ENCODE measurements at places on chromosomes 2 and 18. TPM values are rescaled to one million over a fixed set of nuclear protein-coding genes. Genes with fewer than 3 reads are reported as not detected.
A peak's percentile ranks its signal among the peaks of the same experiment; 100 is the strongest.

- DNase-seq = no peak
- H3K36me3 ChIP-seq = no peaks in the 10 kb centered on the region
- peaks cover 48% of the 10 kb centered on the region for H3K27me3 ChIP-seq
- H3K4me1 ChIP-seq = peaks cover 6% of the 10 kb centered on the region
- no peak overlapping the region for H3K27ac ChIP-seq
Measured at GRCh38 chr2:227163485-227163997, 464 bp downstream of the COL4A4 start.

GRCh38 chr2:75432761-75433361 lies 127.9 kb downstream of the EVA1A start:
- no peak overlapping the region for H3K27ac ChIP-seq
- DNase-seq = no peak
- H3K4me3 ChIP-seq = no peak overlapping the region
- no peaks in the 10 kb centered on the region for H3K36me3 ChIP-seq

DNA sequence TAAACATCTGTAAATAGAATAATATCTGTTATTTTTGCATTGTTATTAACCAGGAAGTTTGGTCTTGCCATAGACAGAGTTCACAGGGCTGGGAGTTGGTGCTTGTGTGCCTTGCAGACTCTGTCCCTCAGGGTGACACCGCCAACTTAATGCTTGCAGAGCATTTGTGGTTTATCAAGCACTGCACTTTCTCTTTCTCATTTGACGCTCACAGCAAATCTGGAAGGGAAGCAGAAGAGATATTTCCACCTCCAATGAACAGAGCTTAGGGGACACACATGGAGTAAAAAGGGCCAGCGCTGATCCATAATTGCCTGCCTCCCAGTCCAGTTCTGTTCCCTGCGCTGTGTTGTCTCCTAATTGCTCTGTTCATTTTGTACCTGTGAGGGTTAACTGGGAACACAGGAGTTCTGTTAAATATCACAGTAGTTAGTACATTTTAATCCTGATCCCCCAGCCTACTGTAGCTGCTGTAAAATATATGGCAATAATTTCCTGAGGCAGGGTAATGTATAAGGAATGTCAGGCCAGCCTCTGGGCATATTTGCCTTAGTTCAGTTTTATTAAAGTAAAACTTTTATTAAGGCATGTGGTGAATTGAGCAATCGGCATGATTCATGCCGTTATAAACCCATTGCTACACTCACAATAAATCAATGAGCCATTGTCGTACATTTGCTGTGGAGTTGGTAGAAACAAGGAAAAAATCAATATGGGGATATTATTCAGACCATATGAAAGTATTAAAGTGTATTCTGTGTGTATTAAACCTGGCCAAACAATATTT lies 182.5 kb upstream of the OSR1 start:
- DNase-seq = no peak
- H3K27ac ChIP-seq = no peak overlapping the region
- no peak overlapping the region for H3K4me3 ChIP-seq
- H3K4me1 ChIP-seq = no peaks in the 10 kb centered on the region

DNA sequence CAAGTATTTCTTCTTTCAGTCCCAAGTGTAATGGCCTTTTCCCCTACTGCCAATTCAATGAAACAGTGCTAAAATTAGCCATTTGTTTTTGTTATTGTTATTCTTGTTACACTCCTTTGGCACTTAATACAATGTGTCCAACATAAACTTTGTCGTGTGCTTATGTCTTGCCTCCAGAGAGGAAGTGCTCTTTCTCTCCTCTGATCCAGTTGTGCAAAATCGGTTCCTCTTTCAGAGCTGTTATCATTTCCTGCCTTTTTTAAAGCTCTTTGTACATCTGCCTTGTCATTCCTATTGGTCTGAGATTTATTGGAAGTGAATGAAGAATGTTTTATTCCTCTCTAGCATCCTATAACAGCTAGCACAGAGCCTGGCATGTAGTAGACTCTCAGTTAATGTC lies 623.2 kb upstream of the ID2 start:
- H3K27me3 ChIP-seq = no peaks in the 10 kb centered on the region
- H3K27ac ChIP-seq = no peak overlapping the region
- H3K4me3 ChIP-seq = no peak overlapping the region
- H3K36me3 ChIP-seq = peaks cover 38% of the 10 kb centered on the region

DNA sequence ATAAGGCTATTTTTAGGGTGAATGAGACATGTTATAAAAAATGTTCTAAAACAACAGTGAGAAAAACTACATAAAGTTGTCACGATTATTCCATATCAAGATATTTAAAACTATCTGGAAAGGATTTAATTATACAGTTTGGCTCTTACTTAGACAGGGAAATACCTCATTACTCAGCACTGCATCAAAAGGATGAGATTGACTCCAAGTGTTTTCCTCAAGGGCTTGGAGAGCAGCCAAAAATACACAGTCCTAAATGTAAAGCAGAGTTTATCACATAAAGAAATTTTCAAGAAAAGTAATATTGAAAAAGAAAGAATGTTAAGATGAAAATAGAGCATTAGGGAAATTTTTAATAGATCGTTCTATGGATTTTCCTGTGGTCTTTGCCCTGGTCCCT lies 285.5 kb upstream of the NETO1 start:
- H3K4me1 ChIP-seq = no peaks in the 10 kb centered on the region
- no peaks in the 10 kb centered on the region for H3K36me3 ChIP-seq
- no peak for DNase-seq
- no peak overlapping the region for H3K4me3 ChIP-seq

GRCh38 chr2:127634626-127635379 lies 11.2 kb upstream of the GPR17 start:
- H3K27ac ChIP-seq = no peak overlapping the region
- H3K4me3 ChIP-seq = no peak overlapping the region
- no peaks in the 10 kb centered on the region for H3K36me3 ChIP-seq
- H3K4me1 ChIP-seq = peaks cover 10% of the 10 kb centered on the region
- no peak for DNase-seq
- no peaks in the 10 kb centered on the region for H3K27me3 ChIP-seq

DNA sequence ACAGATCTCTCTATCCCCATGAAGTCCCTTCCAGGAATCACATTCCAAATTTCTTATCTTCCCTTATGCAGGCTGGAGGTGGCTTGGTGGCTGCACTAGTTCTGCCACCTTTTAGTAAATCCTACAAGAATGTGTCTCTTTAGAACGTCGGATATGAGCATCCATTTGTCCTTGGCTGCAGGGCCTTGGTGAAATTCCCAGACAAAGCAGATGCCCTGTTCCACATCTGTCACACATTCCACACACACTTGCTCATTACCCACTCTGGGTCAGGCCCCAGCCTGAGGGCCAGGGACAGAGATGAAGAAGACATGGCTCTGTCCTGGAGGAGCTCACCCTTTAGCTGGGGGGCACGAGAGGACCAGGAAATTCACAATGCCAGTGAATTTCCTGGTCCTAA lies 31.2 kb upstream of the GPR17 start:
- peaks cover 3% of the 10 kb centered on the region for H3K36me3 ChIP-seq
- H3K4me3 ChIP-seq = no peak overlapping the region
- peaks cover 32% of the 10 kb centered on the region for H3K27me3 ChIP-seq
- no peak overlapping the region for H3K27ac ChIP-seq
- H3K4me1 ChIP-seq = peaks cover 8% of the 10 kb centered on the region
- DNase-seq = no peak

DNA sequence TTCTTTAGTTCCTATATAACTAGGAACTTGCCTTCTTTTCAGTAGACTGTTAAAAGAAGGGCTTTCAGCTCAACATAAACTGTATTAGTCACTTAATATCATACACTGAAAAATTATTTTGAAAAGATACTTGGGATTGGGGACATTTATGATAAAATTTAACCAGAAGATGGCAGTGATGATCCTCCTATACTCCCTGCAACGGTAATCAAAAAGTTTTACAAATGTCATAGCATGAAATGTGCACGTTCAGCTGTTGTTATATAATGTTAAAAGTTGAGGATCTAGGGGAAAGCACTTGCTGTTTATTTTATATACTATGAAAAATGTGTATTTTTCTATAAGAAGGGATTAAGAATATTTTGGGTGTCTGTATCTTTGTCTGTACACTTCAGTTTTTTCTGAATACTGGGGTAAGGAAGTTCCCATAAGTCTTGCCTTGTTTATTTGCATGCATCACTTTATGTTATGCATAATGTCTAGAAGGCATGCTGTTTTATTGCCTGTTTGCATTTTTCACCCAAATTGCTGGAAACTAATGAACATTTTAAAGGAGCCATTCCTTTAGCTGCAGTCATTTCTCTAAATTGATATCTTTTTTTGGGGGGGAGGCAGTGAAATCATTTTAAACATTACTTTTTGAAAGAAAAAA lies 19.0 kb downstream of the DYNC1I2 start:
- H3K36me3 ChIP-seq = peaks cover 18% of the 10 kb centered on the region
- H3K4me1 ChIP-seq = peaks cover 6% of the 10 kb centered on the region
- no peak overlapping the region for H3K27ac ChIP-seq
- no peaks in the 10 kb centered on the region for H3K27me3 ChIP-seq
- DNase-seq = no peak
- H3K4me3 ChIP-seq = no peak overlapping the region

GRCh38 chr2:230866756-230867523 lies 2.2 kb downstream of the ITM2C start:
- H3K27me3 ChIP-seq = peaks cover 38% of the 10 kb centered on the region
- H3K36me3 ChIP-seq = no peaks in the 10 kb centered on the region
- no peak overlapping the region for H3K27ac ChIP-seq
- H3K4me3 ChIP-seq = peak overlapping the region; percentile 61
- H3K4me1 ChIP-seq = peaks cover 13% of the 10 kb centered on the region

- no peak for DNase-seq
- H3K27ac ChIP-seq = no peak overlapping the region
- H3K27me3 ChIP-seq = no peaks in the 10 kb centered on the region
- no peak overlapping the region for H3K4me3 ChIP-seq
- H3K36me3 ChIP-seq = no peaks in the 10 kb centered on the region
- H3K4me1 ChIP-seq = no peaks in the 10 kb centered on the region
Measured at GRCh38 chr18:45039376-45039775, 358.7 kb downstream of the SETBP1 start.

GRCh38 chr18:498931-499775 lies 1.3 kb downstream of the COLEC12 start:
- DNase-seq = no peak
- peaks cover 1% of the 10 kb centered on the region for H3K4me1 ChIP-seq
- H3K27ac ChIP-seq = no peak overlapping the region
- no peak overlapping the region for H3K4me3 ChIP-seq
- no peaks in the 10 kb centered on the region for H3K36me3 ChIP-seq

DNA sequence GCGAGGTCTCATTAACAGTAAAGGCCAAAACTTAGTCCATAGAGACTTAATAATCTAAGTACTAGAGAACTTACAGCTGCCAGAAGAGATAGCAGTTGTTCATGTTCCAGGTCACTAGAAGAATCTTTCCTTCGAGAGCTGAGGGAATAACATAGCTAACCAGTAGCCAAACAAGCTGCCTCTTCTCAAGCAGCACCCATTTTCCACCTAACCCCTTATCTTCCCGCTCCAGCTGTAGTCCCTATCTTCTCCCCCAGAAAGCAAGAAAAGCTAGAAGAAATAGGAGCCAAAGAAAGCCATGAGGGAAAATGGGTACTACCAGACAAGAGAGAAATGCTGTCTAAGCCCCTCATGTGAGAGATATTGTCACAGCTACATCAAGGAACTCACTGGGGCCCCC lies 24.0 kb downstream of the SULT1C4 start:
- H3K4me3 ChIP-seq = no peak overlapping the region
- H3K4me1 ChIP-seq = no peaks in the 10 kb centered on the region
- H3K27me3 ChIP-seq = no peaks in the 10 kb centered on the region
- DNase-seq = no peak

GRCh38 chr2:56784046-56784445 lies 600.3 kb downstream of the CCDC85A start:
- no peaks in the 10 kb centered on the region for H3K27me3 ChIP-seq
- no peak for DNase-seq
- no peak overlapping the region for H3K27ac ChIP-seq
- no peaks in the 10 kb centered on the region for H3K36me3 ChIP-seq

- H3K4me1 ChIP-seq = no peaks in the 10 kb centered on the region
- H3K27me3 ChIP-seq = no peaks in the 10 kb centered on the region
- H3K4me3 ChIP-seq = no peak overlapping the region
- no peak for DNase-seq
- no peak overlapping the region for H3K27ac ChIP-seq
Measured at GRCh38 chr2:239777219-239777618, 247.9 kb downstream of the NDUFA10 start.

DNA sequence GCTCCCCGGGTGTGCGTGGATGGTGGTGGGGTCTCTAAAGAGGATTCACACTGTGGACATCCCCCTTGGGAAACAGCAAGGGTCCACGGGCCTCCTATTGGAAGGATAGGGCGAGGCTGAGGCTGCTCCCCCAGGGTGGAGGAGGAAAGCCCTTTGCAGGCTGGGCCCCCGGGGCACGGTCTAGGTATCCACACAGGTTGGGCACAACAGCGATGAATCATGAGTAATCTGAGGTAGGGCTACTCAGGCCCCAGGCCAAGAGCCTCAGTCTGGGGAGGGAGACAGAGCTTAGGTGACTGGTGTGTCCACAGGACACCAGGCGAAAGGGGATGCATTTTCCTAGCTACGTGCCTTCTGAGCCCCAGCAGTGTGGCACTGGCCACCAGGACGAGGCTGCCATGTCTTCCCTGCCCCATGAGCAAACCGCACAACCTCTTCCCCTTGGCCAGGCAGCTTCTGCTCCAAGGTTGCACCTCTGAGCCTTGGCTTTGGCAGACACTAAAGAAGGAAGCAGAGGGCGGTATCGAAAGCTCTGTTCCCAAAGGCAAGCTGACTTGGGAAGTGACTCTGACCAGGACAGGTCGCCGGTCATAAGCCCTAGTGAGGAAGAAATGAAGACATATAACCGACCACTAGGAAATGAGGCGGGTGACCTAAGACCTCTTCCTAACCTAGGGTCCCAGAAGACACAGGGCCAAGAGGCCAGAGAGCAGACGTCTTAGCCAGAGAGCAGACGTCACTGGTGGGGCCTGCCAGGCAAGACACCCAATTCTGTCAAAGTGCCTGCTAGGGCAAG lies 14.6 kb upstream of the SEMA4C start:
- DNase-seq = no peak
- no peak overlapping the region for H3K27ac ChIP-seq
- no peaks in the 10 kb centered on the region for H3K36me3 ChIP-seq

GRCh38 chr2:234587341-234588053 lies 90.6 kb upstream of the ARL4C start:
- H3K27ac ChIP-seq = no peak overlapping the region
- H3K4me3 ChIP-seq = no peak overlapping the region
- H3K36me3 ChIP-seq = no peaks in the 10 kb centered on the region
- no peaks in the 10 kb centered on the region for H3K4me1 ChIP-seq

DNA sequence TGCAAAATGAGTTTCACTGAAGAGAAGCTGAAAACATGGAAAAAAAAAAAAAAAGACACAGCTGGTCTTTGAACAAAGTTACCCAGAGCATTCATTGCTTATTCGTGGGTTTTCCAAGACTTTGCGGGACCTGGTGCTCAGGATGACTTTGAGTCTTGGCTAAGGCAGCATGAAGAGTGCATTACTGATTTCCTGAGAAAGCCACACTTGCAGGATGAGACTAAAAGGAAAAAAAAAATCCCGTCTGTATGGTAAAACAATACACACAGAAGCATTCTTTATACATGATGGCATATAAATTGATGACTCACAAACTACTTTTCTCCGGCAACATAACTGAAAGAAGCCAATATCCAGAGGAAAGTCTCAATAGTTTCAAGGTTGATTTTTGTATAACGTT lies 195.4 kb downstream of the SPP2 start:
- H3K27me3 ChIP-seq = peaks cover 16% of the 10 kb centered on the region
- no peaks in the 10 kb centered on the region for H3K36me3 ChIP-seq
- no peak overlapping the region for H3K4me3 ChIP-seq
- peaks cover 10% of the 10 kb centered on the region for H3K4me1 ChIP-seq
- no peak overlapping the region for H3K27ac ChIP-seq

SETBP1 gene
- total RNA-seq = 27.4 TPM

RAB6D gene
- 0.07 TPM for total RNA-seq

STARD6 gene
- total RNA-seq = not detected

All from activated T-helper 2 cell treated with anti-CD3 and anti-CD28 coated beads, Interferon-gamma antibody, Interleukin-2, Interleukin-4, amounts not matched to agents 10 μg/mL and 5 μg/mL and 100 μg/mL, durations not matched to agents 14 hours and 24 hours and 36 hours (primary cell).